ENCODE measurements at places on chromosomes 1 and 21.

DNA sequence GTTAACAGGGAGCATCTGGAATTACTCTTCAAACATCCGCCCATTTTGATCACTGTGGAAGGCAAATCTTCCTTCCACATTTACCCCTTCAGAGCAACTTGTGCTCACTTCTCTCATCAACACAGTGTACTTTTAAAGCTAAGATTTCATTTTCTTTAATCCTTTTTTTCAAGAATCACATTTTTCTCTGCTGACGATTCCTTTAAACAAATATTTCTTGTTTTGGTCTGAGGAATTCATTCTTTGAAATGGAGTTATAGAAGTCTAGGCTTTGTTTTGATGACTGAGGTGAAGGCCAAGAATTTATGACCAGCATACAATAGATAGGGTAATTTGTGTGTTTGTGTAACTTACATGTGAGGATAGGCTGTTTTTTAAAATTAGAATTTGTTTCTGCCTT is 25.6 kb downstream of the LRRC42 start:
- DNase-seq: no peak

DNA sequence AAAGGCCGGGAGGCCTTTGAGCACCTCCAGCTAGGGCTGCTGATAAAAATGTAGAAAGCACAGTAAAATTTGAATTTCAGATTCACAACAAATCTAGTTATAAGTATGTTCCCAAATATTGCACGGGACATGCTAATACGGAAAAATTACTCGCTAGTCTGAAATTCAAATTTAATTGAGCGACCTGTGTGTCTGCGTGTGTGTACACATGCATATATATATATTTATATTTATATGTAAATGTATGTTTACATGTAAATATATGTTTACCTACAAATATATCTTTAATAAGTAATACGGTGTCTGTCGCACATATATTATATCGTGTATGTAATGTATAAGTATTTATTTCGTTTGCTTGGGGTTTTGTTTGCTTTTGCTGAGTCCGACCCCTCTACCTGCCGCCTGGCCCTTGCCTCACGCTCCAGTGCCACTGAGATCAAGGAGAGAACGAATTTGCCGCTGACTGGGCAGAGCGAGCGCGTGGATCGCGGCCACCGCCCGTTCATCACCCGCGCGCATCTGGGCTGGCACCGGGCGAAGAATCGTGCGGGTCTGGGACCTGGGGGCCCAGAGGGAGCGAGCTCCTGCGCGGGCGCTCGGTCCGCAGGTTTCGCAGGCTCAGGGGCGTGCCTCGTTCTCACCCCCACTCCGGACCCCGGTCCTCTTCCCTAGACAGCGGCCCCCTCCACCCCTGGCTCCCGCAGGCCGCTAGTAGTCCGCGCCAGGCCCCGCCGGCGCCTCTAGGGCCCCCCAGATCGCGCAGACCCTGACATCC is 534 bp upstream of the WRAP73 start:
- DNase-seq: no peak

DNA sequence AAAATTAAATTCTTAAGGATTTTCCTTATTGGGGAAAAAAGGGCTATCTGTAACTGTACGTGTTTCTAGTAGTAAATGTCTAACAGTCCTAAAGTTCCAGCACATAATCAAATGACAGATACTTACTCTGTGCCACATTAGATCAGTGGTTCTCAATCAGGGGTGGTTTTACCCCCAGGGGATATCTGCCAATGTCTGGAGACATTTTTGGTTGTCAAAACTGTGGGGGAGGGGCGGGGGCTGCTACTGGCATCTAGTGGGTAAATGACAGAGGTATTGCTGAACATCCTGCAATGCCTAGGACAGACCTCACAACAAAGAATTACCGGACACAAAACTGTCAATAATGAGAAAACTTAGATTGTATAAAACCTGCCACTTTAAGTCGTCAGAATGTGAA is 33.4 kb upstream of the PTPRC start:
- DNase-seq: no peak

- peak; percentile 78 for DNase-seq
Measured at GRCh38 chr21:32569261-32570230, 15.8 kb downstream of the TCP10L start.

- no peak for DNase-seq
Measured at GRCh38 chr1:78855258-78855657, 151.3 kb downstream of the ADGRL4 start.

- DNase-seq: no peak
Measured at GRCh38 chr1:201053155-201053860, 29.8 kb upstream of the KIF21B start.

GRCh38 chr1:76892675-76893074 is 25.4 kb downstream of the ST6GALNAC5 start:
- DNase-seq: no peak

DNA sequence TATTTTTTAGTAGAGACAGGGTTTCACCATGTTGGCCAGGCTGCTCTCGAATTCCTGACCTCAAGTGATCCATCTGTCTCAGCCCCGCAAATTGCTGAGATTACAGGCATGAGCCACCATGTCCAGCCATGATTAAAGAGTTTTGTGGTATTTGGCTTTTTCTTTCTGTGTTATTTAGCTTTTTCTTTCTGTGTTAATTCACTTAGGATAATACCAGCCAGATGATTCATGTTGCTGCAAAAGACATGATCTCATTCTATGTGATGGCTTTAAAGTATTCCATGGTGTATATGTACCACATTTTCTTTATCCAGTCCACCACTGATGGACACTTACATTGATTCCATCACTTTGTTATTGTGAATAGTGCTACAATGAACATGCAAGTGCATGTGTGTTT is 1135.2 kb downstream of the AMY1C start:
- DNase-seq: no peak

GRCh38 chr1:234734869-234735268 is 124.9 kb upstream of the IRF2BP2 start:
- DNase-seq: no peak

Measured in activated CD8-positive, alpha-beta memory T cell treated with anti-CD3 and anti-CD28 coated beads, Interleukin-2, amount 50 U/mL, for 4 hours (primary cell).